Iris pigment epithelial cell (primary cell): ENCODE measurements at places on chromosomes 16 and 17.

GRCh38 chr17:74865504-74866197 is 6.0 kb upstream of the GRIN2C start:
- DNase-seq = no peak

GRCh38 chr17:79000396-79001189 is 9.0 kb downstream of the CANT1 start:
- no peak for DNase-seq

DNA sequence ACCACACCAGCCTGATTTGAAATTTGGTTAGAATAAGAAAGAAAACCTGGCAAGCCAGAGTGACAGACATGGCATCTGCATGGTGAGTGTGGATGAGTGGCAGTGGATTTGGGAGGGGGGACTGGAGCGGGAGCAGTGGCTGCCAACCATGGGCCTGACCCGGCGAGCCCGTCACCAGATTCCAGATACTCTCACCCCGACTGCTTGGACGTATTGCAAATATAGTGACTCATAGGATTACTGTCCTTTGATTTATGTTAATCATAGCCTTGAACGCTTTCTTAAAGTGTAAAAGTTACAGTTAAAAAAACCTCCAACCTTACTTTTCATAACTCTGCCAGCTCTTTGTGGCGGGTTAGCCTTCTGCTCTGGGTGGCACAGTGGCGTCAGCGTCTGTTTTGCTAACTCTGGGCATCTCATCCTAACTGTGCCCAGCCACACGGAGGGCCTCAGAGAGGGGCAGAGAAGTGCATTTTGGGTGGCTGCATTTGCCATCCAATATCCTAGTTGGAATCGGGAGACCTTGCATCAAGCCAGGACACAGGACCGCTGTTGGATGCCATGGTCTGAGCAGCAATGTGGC is 26.8 kb upstream of the FOXK2 start:
- peak; percentile 72 for DNase-seq

- DNase-seq = peak; percentile 7
These were observed 184.0 kb downstream of the CYLD start for GRCh38 chr16:50925758-50926357.

GRCh38 chr17:13521784-13522183 is 79.9 kb downstream of the HS3ST3A1 start:
- DNase-seq = no peak

DNA sequence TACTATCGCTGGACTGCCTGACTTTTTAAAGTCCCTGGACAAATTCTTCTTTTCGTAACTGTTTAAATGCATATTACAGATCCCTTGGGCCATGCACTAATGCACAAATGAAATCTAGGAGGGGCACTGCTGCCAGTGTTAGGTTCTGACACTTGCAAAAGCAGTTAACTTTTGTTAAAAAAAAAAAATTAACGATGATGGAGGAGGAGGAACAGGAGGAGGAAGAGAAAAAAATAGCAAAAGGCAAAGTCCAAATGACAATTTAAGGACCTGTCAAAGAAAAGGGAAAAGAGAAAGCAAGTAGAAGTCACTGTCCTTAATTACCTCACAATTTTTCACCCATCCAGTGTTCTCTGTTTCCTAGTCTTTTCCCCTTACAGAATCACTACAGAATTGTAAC is 97.8 kb upstream of the CORO6 start:
- DNase-seq = no peak

- peak; percentile 82 for DNase-seq
These were observed 16.1 kb downstream of the G6PC3 start for GRCh38 chr17:44086364-44087311.

GRCh38 chr17:49995055-49995738 is at the start of gene DLX3:
Gene DLX3, minus strand, starts transcription at chr17:49995224. Its CDS starts 226 bp downstream, at chr17:49994998.
- peak; percentile 75 for DNase-seq

GRCh38 chr16:19225651-19226050 is 57.6 kb downstream of the SYT17 start:
- no peak for DNase-seq

DNA sequence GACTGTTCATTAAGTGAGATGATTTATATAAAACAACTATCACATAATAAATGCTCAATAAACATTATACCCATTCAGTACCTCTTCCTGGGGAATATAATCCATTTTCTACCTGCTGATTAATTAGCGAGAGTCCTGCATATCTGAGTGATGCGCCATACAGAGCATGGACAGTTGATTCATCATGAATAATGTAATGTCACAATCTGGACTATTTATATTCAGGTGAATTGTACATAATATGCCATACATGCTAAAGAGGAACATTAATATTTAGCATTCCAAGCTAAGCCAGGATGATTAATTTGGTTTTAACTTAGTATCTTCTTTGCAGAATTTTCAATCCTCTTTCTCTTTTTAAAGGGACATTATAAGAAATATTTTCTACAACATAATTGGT is 362.0 kb upstream of the XYLT1 start:
- DNase-seq = no peak

DNA sequence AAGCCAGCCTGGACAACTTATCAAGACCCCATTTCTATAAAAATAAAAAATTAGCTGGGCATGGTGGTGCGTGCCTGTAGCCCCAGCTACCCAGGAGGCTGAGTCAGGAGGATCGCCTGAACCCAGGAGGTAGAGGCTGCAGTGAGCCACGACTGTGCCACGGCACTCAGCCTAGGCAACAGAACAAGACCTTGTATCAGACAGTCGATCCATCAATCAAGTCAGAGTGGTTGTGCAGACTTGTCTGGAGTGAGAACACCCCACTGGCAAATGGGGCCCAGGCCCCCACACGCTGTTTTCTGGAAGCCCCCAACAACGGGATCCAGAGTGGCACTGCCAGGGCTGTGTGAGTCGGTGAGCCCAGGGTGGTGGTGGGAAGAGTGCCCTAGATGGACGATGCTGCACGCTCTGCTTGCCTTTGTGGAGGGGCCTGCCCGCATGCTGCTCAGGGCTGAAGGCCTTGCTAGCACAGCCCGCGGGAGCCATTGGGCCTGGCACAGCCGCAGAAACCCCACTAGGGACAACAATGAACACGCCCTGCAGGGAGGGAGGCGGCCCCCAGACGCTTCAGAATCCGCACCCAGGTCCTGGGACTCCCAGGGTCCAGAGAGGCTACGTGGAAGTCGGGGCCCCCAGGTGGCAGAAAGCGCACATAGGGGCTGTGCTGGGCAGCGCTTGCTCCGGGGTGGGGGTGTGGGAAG is 80.1 kb upstream of the GNG13 start:
- DNase-seq = no peak

DNA sequence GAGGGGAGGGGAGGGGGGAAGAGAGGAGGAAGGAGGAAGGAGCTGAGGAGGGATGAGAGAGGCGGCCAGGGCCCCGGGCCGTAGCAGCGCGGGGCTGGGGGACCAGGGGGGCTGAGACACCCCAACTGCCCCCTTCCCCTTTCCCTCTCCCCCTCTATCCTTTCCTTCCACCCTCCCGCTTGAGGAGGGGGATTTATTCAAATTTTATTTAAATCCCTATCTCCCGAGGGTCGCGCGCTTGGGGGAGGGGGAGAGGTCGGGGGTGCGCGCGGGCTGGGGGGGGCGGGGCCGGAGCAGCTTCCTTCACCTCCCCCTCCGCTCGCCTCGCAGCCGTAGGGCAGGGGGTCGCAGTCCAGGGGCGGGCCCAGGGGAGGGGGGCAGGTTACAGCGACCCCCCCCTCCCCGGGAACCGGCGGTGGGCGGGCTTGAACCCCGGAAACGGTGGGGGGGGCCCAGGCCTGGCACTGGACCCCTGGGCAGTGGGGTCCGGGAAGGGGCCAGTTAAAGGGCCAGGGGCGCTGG is at the start of gene FBXL19:
Gene FBXL19, plus strand, starts transcription at position 19 of the 522 bp plus-strand sequence. CDS start 2,183 bp downstream, outside the sequence.
- DNase-seq = no peak
